ENCODE measurements at places on chromosomes 11 and 22.

DNA sequence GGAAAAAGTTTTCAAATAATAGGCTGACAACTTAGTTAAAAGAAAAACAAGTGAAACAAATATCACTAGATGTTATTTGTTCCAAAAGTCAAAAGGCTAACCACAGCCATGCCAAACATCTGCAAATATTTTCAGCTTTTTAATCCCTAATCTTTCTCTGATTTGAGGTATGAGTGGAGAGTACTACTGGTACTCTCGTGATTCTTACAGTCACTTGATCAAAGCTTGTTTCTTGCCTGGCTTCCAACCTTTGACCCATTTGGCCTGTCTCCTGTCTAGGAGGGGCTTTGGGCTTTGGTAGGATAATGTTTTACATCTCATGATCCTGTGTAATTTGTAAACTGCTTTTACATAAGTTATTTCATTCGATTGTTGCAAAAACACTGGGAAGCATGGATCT lies 301.8 kb upstream of the SORL1-AS1 start:
- no peak for DNase-seq

- no peak for DNase-seq
Observed at GRCh38 chr22:35582218-35582860, 34.8 kb downstream of the MB start.

- DNase-seq, result no peak
Observed at GRCh38 chr11:117993988-117994745, 8.0 kb downstream of the IL10RA start.

DNA sequence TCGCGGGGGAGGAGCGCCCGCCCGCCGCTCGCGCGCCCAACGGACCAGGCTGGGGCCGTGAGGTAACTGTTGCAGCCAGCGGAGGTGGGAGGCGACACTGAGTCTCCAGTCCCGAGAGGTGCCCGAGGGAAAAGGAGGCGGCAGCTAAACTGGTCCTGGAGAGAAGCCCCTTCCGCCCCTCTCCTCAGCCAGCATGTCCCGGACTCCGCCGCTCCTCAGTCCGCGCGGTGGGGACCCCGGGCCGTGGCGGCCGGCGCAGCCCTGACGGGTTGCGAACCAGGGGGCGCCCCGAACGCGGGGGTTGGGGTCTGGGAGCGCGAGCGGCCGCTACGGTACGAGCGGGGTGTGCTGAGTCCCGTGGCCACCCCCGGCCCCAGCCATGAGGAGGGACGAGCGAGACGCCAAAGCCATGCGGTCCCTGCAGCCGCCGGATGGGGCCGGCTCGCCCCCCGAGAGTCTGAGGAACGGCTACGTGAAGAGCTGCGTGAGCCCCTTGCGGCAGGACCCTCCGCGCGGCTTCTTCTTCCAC lies at the start of gene PDE3B:
Gene PDE3B (plus strand): TSS at position 108 of the 529 bp plus-strand sequence. CDS start 272 bp downstream, at position 380.
- DNase-seq, result peak; percentile 44

DNA sequence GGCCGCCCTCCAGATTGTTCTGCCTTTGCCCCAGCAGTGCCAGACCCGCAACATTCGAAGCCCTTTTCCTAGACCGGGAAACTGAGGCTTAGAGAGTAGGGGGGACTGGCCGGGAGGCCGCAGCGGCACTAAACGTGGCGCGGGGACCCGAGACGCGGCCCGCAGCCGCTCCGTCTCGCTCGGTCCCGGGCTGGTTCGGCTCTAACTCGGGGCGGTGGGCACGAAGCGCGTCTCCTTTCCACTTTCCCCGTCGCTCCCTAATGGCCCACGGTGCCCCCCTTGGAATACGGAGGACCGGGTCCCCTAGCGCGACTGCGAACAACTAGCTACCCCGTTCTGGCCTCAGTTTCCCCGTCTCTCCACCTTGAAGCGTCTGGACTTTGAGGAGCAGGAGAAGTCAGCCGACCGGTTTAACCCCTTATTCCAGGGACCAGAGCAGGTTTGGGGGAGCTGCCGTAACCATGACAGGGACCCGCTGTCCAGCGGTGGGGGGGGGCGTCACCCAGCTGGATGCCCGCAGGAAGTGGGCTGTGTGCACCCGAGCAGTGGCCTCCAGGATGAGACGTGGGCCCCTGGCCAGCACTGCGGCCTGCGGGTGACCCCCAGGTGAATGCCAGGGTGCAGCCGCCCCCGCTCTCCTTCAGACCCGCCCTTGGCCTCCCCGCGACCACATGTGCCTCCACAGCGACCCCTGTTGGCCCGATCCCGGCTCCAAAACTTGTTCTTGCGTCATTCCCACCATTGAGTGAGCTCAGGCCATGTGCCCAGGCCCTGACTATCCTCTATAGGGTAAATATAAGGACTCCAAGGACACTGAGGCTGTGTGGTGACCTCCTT lies 1.1 kb downstream of the CDC42EP1 start:
- peak; percentile 60 for DNase-seq

DNA sequence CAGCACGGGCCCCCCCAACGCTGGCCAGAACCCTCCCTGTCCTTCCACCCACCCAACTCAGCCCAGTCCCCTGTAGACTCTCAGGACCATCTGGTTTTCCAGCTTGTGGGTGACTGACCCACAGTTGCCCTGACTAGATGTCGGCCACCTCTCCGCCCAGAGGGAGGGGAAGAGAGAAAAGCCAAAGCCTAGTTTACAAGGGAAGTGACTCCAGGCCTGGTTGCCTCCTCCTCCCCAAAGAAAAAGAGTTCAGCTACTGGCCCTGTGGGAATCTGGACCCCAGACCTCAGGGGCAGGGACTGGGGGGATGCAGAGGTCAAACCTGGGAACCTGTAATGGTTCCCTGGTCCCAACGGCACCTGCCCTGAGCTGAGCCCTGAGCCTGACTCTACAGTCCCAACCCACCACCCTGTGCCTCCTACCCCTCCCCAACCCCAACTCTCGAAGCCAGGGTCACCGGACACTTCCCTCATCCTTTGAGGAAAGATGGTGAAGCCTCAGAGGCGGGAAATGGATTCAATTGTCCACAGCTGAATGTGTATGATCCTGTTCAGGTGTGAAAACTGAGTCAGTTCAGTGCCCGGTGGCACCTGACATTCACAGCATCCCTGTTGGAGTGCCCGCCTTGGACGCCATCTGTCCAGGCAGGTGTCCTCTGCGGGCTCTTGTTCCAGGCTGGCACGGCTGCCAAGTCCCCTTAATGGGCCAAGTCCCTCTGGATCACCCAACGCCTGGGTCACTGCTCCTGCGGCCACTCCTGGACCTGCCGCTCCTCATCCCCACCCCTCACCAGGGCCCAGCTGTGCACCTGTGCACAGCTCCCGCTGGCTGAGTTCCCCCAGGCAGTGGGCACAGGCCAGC lies 21.0 kb upstream of the WNT7B start:
- DNase-seq, result no peak

GRCh38 chr11:112013497-112014164 lies 11.6 kb upstream of the DLAT start:
- no peak for DNase-seq

GRCh38 chr11:28615542-28615941 lies 507.4 kb downstream of the METTL15 start:
- DNase-seq, result no peak

- no peak for DNase-seq
Observed at GRCh38 chr11:65916391-65916790, 2.5 kb downstream of the C11orf68 start.

DNA sequence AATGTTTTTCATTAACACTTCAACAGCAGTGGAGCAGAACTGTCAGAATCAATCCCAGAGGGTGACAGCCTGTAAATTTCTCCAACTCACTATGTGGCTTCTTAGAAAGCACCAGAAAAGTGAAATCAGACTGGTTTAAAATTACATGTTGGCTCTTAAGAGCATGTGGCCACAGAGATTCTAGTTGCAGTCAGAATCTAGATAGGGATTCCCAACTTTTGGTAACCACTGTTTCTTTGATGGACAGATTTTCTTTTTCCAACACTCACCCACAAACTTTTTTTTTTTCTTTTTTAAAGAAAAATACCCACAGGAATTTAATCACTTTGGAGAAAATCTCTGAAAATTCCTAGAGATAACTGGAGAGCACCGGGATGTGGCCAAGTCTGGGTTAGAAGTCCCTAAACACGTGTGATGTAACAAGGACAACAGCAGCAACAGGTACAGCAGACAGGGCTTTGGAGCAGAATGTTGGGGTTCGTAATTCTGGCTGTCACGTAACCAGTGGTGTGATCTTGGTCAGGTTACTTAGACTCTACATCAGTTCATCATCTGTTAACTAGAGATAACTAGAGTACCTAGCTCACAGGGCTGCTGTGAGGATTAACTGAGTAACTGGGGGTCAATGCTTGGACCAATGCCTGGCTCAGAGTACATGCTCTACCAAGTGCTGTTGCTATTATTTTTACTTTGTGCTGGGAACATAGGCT lies 100.1 kb downstream of the NAT10 start:
- DNase-seq, result no peak

- DNase-seq, result no peak
Observed at GRCh38 chr11:72432347-72433287, 1.7 kb downstream of the CLPB start.

GRCh38 chr11:125153837-125154236 lies 10.7 kb upstream of the PKNOX2 start:
- no peak for DNase-seq

GRCh38 chr11:65305501-65306268 lies 9.0 kb upstream of the CDC42EP2 start:
- DNase-seq, result no peak

DNA sequence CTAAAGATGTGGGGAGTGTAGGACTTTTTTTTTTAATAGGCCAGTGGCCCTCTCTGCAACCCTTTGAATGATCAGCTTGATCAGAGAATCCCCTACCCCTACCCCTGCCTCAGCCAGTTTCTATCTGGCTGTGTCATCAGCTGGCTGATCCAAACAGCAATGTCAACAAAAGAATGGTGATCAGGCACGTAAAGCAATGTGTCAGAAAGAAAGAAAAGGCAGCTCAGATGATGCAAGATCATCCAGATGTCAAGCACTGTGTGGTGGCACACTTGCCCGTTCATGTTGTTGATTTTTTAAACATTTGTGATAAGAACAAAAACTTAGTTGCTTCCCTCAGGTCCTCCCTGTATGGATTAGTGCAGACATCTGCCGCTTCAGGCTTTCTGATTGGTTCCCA lies 26.3 kb upstream of the EHF start:
- DNase-seq, result no peak

DNA sequence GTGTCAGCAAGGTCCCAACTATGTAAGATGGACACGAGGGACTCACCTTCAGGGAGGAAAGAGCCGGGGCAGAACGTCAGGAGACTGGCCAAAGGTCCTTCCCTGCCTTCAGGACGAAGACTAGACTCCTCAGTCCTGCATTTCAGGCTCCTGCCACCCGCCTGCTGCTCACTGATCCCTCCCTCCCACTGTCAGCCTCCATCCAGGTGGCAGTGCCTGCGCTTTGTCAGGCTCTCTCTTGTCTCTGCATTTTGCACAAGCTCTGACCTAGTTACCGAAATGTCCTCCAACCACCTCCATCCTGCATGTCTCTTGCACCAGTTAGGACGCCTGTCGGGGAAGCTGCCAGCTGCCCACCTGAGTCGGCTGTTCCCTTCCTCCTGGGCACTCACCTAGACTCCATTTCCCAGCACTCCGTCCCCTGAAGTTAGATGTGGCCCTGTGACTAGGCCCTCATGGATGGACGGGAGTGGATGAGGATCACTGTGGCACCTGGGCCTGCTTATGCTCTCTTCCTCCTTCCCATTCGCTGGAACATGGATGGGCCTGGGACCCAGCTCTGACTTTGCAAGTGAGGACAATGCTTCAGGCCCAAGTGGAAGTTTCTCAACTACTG lies 8.0 kb downstream of the B3GNT6 start:
- DNase-seq, result no peak

DNA sequence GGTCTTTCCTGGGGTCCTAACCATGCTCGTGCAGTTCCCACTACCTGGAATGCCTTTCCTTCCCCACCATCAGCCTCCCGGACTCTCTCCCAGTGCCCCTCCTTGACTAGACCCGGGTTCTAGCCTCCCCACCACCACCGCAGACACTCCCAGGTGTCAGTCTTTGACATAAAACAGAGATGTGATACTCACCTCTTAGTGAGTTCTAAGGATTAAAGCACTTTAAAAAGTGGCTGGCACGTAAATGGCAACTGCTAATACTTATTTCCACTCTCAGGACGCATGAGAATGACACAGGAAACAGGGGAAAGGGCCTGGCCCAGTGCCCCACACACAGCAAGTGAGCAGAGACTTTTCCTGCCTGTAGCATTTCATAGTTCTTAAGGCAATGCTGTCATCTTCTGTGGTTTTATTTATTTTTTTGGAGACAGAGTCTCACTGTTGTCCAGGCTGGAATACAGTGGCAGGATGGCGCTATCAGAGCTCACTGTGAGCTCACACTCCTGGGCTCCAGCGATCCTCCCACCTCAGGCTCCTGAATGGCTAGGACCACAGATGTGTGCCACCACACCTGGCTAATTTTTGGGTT lies 1.9 kb upstream of the SLC25A45 start:
- DNase-seq, result no peak

GRCh38 chr22:34702279-34702678 lies 363.7 kb upstream of the ISX start:
- no peak for DNase-seq

DNA sequence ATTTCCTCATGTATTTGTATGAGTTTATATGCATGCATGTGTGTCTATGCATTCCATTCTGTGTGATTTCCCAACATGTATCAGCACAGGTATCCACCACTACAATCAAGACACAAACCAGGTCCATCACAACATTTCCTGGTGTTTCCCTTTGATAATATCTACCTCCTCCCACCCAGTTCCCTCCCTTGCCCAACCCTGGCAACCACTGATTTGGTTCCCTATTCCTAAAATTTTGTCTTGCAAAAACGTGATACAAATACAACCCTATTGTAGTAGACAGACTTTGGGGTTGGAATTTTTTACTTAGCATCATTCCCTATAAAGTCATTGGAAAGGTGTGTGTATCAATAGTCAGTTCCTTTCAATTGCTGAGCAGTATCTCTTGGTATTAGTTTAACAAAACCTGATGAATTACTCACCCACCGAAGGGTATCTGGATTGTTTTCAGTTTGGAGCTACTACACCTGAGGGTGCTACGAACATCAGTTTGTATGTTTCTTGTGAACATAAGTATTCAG lies 51.8 kb upstream of the IGLL5 start:
- no peak for DNase-seq

GRCh38 chr11:3635641-3636375 lies 6.0 kb downstream of the ART5 start:
- no peak for DNase-seq

DNA sequence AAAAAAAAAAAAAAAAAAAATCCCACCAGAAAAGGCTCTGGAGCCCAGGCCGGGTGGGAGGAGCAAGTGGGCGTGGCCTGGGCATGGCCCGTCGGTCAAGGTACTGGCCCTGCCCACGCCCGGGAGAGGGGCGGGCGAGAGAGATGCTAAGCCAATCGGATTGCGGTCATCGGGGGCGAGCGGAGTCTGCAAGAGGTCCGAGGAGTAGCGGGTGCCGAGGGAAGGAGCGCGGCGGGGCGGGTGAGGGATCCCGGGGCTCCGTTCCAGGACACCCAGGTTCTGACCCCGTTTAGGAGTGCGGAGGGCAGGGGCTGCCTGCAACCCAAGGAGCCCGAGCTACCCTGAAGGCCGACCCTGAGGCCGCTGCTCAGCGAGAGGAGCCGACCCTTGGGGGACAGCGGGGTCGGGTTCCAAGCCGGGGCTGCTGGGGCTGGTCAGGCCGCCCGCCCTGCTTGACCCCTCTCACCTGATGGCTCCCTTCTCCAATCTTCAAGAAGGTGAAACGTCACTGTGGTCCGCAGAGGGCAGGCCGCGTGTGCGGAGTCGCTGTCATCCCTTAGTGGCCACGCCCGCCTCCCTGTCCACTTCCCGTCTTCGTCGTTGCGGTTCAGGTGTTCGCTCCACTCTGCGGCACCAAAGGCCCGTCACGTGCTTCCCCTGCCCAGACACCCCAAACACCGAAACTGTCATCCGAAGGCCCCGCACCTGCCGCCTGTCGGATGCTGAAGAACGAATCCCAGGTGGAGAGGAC lies 11.1 kb upstream of the TAB1 start:
- DNase-seq, result peak; percentile 44

GRCh38 chr11:11756718-11757117 lies 85.1 kb upstream of the USP47 start:
- no peak for DNase-seq

All from activated CD8-positive, alpha-beta memory T cell treated with anti-CD3 and anti-CD28 coated beads for 4 hours (primary cell).